Fibroblast of skin of left quadriceps (primary cell): ENCODE measurements at places on chromosomes 13 and 19.

- DNase-seq = no peak
Measured at GRCh38 chr19:49713236-49713845, 22.4 kb downstream of the CPT1C start.

DNA sequence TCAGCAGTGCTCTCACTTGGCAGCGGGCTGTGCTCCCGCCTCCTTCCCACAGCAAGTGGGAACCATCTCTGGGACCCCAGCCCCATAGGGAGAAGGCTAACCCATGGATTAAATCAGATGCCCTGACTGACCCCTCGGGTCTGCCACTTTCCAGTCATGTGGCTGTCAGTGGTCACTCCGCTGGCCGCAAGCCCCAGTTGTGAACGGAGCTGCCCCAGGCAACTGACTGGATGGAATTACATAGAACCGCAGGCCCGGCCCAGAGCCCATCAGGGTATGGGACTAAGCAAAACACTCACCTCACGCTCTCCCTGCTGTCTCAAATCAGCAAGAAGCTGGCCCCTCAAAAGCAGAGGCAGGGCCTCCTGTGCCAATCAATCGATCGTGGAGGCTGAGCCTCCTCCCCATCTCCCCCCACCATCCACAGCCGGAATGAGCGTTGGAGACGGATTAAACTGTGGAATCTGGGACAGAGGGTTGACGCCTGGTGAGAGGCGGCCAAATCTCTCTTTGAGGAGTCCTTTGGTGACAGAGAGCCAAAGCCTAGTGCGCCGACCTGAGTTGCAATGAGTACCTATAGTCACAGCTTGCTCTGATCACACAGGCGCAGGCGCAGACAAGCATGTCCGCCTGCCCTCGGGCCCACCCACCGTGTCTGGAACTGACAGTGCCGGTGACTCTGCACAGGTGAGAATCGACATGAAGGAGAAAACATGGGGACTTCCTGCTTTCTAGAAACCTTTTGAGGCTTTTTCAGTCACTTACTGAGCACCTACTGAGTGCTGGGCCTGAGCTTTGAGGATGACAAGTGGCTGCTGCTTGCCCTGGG lies 38.7 kb downstream of the PBX4 start:
- DNase-seq = no peak

- no peak for DNase-seq
Measured at GRCh38 chr13:99376132-99376531, 68.9 kb upstream of the GPR183 start.

DNA sequence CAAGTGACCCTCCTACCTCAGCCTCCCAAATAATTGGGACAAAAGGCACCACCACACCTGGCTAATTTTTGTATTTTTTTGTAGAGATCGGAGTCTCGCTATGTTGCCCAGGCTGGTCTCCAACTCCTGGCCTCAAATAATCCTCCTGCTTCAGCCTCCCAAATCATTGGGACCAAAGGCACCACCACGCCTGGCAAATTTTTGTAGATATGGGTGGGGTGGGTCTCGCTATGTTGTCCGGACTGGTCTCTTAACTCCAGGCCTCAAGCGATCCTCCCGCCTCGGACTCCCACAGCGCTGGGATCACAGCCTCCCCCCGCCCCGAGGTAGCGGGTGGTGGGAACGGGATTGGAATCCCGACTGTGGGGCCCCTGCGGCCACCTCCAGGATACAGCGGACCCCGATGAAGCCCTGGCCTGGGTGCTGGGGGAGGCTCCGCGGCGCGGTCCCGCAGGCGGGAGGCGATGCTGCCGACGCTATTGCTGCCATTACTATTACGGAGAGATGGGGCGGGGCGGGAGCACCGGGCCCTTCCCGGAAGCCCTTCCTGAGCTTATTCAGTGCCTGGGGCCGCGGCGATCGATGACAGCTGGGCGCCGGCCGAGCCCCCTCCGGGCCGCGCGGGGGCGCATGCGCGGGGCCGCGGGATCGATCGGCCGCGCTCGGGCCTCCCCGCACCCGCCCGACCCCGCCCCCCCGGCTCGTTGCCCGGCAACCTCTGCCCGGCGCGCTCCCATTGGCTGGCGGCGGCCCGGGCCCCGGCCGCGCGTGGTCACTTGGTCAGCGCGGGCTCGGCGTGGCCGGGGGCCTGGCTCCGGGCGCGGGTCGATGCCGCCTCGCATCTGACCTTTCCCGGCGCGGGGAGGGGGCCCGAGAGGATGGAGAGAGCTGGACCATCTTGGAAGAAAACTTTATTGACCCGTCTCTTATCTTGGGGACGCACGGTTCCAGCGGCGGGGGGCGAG lies 27.9 kb upstream of the ONECUT3 start:
- peak; percentile 21 for DNase-seq

DNA sequence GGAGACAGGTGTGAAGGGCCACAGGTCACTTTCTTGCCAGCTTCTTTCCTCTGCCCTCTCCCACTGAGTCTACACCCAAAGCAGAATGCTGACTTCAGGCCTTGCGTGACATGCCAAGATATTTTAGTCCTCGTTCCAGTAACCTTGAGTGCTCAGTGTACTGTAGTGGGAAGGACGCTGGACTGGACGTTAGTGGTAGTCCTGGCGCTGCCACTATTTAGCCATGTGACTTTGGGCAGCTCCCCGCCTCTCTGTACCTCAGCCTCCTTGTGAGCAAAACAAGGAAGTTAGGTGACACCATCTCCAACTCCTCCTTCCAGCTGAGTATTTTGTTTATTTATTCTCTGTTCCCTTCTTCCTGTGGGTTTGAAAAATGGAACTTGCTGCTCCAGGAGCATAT lies 86.1 kb downstream of the FRY start:
- DNase-seq = no peak

GRCh38 chr19:58217069-58217481 lies 11.6 kb upstream of the ZNF544 start:
- no peak for DNase-seq

- DNase-seq = no peak
Measured at GRCh38 chr19:48196933-48197665, 26.6 kb downstream of the ZSWIM9 start.

GRCh38 chr19:7391218-7391670 lies 42.5 kb downstream of the ARHGEF18 start:
- no peak for DNase-seq

DNA sequence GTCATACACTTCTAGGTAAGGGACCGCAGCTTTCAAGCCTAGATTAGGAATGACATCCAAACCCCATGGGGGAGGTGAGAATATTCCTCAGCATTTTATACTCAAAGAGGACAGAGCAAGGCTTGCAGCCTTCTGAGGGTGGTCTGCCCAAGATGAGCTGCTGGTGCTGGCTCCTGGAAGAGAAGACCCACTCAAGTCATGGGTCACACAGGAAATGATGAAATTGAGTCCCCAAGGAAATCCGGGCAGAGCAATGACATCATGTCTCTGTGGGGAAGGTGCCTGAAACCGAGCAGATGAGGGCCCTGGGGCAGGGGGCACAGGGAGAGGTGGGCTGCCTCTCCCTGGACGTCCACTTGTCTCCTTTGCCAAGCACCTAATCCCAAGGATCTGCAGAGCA lies 468.7 kb downstream of the TSHZ3 start:
- no peak for DNase-seq

- no peak for DNase-seq
Measured at GRCh38 chr19:42201489-42202289, 15.8 kb downstream of the DEDD2 start.

DNA sequence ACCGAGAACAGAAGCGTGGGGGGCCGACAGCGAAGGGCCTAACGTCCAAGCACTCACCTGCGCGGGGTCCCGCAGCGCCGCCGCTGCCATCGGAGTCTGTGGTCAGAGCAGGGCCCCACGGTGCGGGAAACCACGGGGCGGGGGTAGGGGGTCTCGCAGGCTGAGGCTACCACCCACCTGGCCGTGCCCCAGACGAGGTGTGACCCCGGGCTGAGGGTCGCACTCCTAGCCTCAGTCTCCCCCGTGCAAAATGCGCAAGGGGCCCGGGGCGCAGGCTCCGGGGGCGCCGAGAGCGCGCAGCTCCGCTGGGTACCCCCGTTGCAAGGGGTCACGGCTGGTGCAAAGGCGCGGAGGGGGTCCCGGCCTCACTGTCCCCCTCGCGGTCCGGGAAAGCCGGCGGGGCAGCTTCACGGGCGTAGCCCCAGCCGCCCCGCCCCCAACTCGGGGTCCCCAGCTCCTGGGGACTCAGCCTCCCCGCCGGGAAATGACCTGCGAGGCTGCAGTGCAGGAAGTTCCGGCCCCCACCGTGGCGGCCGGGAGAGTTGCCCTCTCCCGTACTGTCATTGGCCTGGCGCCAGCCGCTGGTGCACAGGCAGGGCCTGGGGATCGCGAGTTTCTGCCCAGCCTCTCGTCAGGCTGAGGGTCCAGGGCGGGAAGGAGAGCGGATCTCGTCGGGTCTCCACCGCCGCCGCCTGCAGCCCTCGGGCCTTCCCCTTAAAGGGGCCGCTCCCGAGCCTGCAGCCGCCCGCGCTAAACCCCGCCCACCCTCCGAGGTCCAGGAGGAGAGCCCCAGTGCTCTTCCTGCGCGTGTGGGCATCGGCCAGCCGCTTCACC lies at the start of gene ZNF792:
Gene ZNF792, minus strand, starts transcription at position 657 of the 834 bp plus-strand sequence. Its CDS starts 567 bp downstream, at position 90.
- peak; percentile 12 for DNase-seq

DNA sequence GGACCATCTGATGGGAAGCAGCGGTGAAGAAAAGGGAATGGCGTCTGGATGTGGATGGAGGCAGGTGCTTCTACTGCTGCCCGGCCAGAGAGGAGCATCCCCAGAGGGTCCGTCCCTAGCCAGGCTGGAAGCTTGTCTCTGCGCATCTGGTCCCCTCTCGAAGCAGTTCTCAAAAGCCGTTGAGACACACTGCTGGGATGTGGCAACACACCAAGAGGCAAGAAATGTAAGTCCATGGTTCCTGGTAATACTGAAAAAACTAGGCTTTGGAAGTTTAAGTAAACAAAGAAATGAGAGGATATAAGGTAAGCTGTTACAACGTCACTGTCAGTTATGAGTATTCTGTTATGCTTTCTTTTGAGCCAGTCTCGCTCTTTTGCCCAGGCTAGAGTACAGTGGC lies 15.1 kb upstream of the FFAR2 start:
- DNase-seq = no peak

DNA sequence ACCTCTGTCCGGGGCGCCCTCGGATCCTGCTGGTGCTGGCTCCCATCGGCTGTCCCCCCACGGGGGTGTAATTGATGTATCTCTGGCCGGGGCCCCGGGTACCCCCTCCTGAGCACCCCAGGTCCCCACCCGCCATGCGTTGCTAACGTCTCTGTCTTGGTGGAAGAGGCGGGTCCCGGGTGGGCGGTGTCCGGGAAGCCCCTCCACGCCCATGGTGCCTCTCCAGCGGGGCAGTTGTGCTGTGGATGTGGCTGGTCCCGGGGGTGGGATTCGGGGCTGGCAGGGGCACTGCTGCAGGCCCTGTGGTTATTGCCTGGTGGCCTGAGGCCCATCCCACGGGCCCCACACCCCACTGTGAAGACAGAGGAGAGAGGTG lies 4.9 kb downstream of the DIRAS1 start:
- no peak for DNase-seq

GRCh38 chr13:98483601-98484288 lies 93.2 kb downstream of the STK24 start:
- no peak for DNase-seq

- no peak for DNase-seq
Measured at GRCh38 chr19:7999376-7999775, 6.1 kb downstream of the ELAVL1 start.

DNA sequence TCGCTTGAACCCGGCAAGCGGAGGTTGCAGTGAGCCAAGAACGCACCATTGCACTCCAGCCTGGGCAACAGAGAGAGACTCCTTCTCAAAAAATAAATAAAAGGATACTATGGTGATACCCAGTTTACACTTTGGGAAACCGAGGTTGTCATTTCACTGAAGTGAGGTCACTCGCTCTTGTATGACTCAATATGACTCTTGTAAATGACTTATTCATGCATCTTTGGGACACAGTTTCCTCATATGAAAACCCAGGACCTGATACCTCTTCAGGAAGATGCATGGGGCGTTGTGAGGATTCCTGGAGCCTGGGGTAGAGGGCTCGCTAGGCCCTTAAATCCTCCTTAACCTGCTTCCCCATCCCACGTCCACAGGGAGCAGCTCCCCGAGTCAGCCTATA lies 4.5 kb downstream of the PSMD8 start:
- no peak for DNase-seq

GRCh38 chr13:82323101-82323500 lies 1559.2 kb downstream of the SLITRK1 start:
- DNase-seq = no peak

DNA sequence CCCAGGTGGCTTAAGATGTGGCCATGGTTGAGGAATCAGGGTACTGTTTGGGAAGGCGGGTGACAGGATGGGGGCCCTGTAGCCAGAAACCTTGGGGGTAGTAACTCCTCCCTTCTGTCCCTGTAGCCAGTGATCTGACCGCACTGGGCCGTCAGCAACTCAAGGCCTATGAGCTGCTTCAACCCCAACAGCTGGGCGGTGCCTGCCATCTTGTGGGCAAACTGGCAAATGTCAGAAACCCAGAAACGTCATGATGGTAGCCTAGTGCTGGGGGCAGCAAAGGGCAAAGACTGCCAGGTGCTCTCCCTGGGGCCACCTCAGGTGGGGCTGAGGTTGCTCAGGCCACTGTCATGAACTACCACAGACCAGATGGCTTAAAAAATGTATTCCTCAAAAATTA lies 3.5 kb downstream of the COPE start:
- no peak for DNase-seq

DNA sequence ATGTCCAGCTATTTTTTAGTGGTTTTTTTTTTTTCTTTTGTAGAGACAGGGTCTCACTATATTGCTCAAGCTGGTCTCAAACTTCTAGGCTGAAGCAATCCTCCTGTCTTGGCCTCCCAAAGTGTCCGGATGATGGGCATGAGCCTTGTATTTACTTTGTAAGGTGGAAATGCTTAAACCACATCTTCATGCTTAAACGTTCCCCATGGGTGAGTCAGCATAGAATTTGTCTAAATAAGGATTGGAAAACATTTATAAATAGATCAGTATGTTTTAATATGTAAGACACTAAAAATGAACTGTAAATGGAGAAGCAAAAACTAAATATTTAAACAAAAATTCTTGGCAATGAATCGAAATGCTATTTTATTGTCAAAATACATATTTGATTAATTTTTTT lies 698.0 kb downstream of the PCDH9 start:
- peak; percentile 62 for DNase-seq

GRCh38 chr13:74424455-74424854 lies 290.3 kb upstream of the KLF12 start:
- no peak for DNase-seq

- DNase-seq = no peak
Measured at GRCh38 chr13:60137911-60138560, 25.7 kb downstream of the DIAPH3 start.

DNA sequence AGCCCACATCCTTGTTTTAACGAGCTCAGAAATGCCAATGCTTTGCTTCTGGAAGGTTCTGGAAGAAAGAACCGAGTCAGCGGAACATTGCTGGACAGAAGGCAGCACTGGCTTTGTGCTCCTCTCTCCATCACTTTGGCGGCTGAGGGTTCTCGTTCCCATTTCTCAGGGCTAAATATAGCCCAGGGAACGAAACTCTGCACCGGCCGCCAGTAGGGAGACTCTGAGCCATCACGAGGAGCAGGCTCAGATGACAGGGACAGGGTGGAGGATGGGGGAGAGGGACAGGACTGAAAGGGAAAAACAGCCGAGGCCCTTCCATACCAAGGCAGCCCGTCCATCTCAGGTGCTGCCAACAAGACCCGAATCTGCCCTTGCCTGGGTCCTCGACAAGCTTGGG lies 166.4 kb downstream of the CACNA1A start:
- DNase-seq = no peak

- DNase-seq = no peak
Measured at GRCh38 chr13:55577082-55577846, 1563.5 kb upstream of the PRR20A start.

- DNase-seq = no peak
Measured at GRCh38 chr19:13315495-13315894, 165.3 kb downstream of the IER2 start.

- DNase-seq = no peak
Measured at GRCh38 chr13:27360562-27360961, 63.9 kb upstream of the GTF3A start.
